Right ventricle myocardium inferior (tissue), 1 donor: ENCODE measurements at places on chromosomes 5 and 9.

- DNase-seq = peak; percentile 40
These were observed 4.8 kb upstream of the SEC16A start for GRCh38 chr9:136487672-136488071.

- DNase-seq = no peak
These were observed 39.0 kb downstream of the TRIP13 start for GRCh38 chr5:931570-932145.

DNA sequence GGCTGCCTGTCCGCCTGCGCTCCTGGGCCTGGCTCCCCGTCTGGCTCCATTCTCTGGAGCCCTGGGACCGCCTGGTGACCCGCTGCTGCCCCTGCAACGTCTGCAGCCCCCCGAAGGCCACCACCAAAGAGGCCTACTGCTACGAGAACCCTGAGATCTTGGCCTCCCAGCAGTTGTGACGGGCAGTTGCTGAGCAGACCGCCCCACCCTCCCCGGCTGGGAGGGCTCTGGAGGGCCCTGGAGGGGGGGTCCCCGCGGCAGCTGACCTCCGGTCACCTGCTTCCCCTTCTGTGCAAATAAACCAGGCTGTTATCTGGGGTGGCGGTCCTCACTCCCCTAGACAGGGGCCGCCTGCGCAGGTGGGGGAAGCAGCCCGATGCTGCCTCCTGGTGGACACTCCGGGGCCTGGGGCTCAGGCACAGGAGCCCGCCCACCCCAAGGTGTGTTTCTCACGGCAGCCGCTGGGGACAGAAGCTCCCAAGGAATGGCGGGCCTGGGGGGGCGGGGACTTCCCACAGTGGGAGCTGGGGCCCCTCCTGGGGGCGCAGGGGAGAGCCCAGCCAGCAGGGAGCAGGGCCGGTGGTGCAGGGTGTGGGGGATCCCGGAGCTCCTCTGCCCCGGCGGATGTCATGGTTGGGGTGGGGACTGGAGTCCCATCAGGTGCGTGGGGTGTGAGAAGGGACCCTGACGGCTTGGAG lies 4.7 kb upstream of the TUBB4B start:
- DNase-seq = peak; percentile 92

GRCh38 chr9:90546200-90546599 lies 96.4 kb downstream of the DIRAS2 start:
- no peak for DNase-seq

- no peak for DNase-seq
These were observed 15.4 kb downstream of the CERT1 start for GRCh38 chr5:75496026-75496425.

DNA sequence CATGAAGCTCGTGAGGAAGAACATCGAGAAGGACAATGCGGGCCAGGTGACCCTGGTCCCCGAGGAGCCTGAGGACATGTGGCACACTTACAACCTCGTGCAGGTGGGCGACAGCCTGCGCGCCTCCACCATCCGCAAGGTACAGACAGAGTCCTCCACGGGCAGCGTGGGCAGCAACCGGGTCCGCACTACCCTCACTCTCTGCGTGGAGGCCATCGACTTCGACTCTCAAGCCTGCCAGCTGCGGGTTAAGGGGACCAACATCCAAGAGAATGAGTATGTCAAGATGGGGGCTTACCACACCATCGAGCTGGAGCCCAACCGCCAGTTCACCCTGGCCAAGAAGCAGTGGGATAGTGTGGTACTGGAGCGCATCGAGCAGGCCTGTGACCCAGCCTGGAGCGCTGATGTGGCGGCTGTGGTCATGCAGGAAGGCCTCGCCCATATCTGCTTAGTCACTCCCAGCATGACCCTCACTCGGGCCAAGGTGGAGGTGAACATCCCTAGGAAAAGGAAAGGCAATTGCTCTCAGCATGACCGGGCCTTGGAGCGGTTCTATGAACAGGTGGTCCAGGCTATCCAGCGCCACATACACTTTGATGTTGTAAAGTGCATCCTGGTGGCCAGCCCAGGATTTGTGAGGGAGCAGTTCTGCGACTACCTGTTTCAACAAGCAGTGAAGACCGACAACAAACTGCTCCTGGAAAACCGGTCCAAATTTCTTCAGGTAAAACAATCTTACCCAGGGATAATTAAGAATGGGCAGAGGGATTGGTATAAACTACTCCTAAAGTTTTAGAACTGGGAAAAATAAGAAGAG lies 12.9 kb downstream of the ITGA1 start:
- DNase-seq = peak; percentile 83

- DNase-seq = no peak
These were observed 20.0 kb upstream of the CREBRF start for GRCh38 chr5:173035904-173036707.

GRCh38 chr5:8538821-8539220 lies 669.9 kb downstream of the MTRR start:
- DNase-seq = no peak

DNA sequence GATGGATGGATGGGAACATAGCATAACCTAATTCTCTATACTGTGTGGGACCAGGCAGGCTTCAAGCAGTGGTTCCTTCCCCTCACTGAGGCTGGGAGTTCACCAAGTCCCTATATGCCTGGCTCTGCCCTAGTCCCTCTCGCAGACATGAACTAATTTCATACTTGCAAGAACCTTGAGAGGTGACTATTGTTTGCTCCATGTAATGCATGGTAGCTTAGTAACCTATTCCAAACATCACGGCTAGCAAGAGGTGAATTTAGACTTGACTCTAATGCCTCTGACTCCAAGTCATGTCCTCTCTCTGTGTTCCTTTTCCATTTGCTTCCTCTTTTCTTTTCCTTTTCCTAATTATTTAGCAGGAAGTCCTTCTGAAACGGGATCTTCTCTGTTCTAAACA lies 25.9 kb upstream of the ERMP1 start:
- no peak for DNase-seq

DNA sequence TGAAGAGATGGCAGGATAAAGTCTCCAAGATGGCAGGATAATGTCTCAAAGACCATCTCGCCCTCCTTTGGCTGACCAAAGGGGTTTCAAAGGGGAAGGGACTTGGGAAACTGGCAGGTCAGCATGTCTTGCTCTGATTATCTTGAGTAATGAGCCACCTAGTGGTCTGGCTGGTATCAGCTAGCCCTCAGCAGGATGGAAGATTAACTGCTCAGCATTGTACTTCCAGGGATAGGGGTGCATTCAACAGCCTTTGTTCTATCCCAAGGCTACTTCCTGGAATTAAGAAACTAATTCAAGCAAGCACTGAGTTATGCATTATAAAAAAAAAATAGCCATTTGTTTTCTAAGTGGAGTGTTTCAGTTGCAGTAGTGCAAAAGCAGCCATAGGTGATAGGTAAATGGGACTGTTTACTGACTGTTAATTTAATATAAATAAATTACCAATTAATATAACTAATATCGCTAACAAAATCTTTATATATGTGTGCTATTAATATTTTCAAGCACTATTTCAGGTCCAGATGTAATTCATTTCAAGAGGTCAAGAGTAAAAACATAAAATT lies 555.5 kb downstream of the CDH9 start:
- no peak for DNase-seq

DNA sequence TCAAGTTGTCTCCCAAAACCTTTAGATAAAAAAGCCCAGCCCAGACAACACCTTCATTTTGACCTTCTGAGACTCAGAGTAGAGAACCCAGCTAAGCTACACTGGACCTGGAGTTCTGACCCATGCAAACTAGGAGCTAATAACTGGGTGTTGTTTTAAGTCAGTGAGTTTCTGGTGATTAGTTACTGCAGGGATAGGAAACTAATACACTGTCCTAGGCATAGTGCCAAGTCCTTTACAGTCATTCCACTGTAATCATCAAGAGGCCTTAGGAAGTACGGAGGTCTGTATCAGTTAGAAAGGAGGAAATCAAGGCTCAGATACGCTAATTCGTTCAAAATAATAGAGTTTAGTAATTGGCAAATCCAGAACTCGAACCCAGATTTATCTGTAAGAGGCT lies 197.9 kb downstream of the KCTD16 start:
- no peak for DNase-seq

DNA sequence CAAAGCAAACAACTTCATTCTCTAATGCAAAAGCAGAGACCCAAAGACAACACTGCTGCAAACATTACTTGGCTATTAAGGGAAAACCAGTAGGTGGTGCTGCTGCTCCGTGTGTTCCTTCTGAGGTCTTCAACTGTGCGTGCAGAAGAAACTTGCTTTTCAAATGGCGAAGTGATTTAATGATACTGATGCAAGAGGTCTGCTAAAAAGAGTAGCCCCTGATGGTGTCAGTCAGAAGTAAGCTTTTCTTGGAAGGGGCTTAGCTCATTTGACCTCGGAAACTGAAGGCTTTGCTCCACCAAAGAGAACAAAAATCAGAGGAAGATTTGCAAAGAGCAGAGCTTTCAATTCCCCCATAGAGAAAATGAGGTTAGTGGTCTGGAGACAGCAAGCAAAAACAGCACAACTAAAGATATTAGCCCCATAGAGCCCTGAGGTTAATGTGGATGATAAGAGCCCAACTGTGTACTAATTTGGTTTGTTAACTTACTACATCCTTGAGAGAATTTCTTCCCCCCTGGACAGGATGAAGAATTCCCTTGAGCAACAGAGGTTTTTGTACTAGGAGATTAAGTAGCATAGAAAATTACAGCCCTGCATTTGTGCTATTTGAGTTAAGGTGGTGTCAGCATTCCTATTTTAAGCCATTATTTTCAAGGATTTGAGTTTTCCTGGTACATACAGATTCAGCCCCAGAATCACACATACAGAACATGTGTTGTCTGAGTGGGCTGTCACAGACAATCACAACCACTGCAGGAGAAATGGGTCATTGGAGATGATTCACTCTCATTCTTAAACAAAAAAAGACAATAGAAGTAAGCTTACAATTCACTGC lies 153.2 kb upstream of the C9orf72 start:
- DNase-seq = no peak

DNA sequence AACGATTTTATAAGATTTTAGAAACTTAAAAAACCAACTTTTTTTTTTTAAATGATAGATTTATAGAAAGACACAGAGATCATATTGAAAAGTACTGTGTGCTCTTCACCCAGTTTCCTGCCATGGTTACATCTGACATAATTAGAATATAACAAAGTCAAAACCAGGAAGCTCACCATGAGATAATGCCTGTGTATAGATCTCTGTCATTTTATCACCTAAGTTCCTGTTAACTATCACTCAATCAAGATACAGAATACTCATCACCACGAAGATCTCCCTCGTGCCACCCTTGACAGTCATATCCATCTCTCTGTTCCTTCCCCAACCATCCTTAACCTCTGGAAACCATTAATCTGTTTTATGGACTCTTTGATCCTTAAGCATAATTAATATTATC lies 39.1 kb downstream of the POC5 start:
- DNase-seq = no peak

- DNase-seq = no peak
These were observed 522.9 kb upstream of the DAB2 start for GRCh38 chr5:39947657-39948056.

DNA sequence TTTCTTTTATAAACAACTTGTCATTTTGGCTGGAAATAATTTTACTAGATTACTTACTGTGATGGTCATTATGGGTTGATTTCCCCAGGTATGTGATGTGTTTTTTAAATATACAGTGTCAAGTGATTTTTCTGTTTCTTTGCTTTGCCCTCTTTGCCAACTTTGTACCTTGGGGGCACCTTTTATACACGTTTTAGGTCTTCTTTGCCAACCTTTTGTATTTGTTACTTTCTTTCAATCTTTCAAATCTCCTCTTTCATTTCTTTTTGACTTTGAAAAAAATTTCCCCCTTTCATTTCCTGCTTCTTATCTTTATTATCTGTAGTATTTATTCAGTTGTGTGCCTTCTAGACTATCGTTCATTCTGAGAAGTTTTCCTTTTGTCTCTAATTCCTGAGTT lies 65.4 kb upstream of the DHFR start:
- no peak for DNase-seq

- no peak for DNase-seq
These were observed 19.9 kb downstream of the RXRA start for GRCh38 chr9:134346151-134346550.

DNA sequence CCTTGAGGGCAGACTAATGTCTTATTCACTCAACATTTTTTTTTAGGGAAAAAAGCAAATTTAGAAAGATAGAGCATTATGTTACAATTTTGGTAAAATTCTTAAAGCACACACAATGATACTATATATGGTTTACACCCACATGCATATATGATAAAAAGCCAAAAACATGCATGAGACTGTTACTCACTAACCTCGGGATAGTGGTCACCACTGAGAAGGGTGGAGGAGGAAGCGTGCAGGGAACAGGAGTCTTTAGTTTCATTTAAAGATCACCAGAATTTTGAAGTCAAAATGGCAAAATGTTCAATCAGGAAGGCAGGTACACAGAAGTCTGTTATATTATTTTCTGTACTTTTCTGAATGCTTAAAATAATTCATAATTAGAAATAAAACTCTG lies 9.2 kb downstream of the ARL15 start:
- no peak for DNase-seq

DNA sequence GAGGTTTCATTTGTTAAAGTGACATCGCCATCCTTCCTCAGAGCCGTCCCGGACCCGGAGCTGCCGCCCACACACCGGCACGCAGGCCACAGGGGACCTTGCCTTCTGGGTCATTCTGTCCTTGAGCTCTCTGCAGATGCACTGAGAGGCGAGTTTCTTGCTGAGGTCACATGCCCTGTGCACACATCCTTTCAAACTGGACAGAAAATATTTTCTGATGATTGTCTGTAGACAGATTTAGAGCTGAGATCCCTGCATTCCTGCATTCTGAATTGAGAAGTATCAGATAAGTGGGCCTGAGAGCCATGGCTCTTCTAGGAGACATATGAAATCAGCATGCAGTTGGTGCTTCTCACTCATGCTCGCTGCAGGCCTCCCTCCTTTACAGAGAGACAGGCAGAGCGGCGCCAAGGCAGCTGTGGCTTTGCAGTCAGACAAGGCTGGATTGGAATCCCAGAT lies 25.4 kb downstream of the BOD1 start:
- no peak for DNase-seq

DNA sequence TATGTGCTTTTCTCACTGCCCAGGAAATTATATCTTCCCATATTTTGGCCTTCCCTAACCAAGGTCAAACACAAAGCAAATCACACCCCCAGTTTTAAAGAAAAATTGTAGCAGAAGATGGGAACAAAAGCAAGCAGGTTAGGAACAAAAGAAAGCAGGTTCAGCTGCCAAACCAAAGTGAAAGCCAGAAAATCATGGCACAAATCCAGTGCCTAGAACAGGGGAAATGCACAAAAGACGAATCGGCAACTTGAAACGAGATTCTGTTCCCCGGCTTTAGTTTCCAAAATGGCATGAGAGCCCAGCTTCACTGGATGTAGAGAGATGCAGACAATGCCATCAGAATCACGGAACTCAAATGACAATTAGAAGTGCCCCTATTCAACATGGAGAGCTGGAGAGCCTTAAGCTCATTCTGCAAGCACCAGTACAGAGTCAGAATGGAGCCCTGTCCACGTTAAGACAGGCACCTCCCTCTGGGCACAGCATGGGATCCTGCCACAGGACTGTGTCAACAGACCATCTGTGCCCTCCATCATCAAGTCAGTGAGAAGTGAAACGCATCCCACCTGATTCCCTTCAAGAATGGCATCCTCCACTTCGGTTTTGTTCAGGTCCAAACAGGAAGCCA lies 13.8 kb downstream of the DNAH5 start:
- no peak for DNase-seq

GRCh38 chr9:21295992-21296391 lies 9.1 kb downstream of the IFNA5 start:
- no peak for DNase-seq

GRCh38 chr9:7489036-7489435 lies 310.5 kb downstream of the DMAC1 start:
- DNase-seq = peak; percentile 71
